ENCODE measurements at places on chromosomes 4 and X.

DNA sequence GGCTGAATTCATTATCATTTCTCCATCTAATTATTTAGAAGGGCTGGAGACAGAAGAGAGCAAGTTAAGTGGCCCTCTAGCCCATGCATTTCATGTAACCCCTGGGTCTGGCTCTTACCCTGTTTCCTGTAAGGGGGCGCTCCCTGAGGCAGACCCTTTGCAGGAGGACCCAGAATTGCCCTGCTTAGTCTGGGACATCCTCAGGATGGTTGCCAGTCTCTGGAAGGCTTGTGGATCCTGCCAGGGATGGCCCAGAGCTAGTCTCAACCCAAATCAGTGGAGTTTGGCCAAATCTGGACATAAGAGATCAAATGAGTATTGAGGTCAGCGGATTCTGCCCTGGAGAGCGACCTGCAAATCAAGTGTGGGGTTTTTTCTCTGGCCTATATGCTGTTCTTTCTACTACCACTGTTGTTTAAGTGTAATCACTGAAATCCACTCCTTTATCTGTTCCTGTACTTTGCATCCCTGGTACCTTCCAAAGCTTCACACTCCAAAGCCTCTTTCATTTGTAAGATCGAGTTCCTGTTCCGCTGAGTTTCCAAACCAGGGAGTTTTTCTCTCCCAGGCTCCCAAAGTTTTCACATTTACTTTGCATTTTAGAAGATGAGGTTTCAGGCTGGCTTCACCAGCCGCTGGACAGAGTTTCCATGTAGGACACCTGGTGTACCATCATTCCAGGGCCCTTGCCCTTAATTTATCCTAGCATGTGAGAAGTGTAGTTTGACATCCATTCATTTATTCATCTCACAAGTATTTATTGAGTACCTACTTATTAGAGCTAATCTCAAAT lies 6.3 kb downstream of the KLF3 start:
- DNase-seq, result no peak

DNA sequence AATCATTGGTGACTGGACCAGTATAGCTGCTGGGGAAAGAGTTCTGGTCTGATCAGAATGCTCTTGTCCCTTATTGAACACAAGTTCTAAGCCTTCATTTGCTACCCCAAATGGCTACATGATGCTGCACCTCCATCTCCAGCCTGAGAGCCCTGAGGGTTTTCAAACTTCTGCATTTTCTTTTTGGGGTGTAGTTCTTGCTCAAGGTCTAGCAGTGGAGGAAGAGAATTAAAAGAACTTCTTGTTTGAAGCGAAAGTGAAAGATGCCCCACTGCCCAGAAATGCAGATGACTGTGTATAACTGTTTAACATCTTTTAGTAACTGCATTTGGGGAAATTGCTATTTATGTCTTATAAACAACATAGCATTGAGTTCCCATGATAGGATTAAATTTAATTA lies 38.5 kb downstream of the LAMTOR3 start:
- DNase-seq, result no peak

DNA sequence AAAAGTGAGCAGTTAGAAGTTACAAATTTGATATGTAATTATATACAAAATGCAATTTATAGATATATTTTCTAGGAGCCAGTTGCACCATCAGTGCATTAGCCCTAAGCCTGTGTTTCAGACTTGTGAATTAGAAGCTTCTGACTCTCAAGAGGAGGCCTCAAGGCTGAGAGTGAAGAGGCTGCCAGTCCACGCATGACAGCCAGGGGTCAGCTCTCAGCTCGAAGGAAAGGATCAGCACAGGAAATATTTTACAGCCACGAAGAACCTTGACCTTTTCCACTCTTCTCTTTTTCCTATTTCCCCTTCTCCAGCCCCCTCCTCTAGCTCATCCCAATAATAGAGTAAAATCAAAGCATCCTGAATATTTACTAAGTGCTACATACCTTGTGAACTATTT lies 642.4 kb downstream of the TRIML1 start:
- no peak for DNase-seq

GRCh38 chr4:37628977-37629609 lies 57.1 kb downstream of the RELL1 start:
- DNase-seq, result no peak

DNA sequence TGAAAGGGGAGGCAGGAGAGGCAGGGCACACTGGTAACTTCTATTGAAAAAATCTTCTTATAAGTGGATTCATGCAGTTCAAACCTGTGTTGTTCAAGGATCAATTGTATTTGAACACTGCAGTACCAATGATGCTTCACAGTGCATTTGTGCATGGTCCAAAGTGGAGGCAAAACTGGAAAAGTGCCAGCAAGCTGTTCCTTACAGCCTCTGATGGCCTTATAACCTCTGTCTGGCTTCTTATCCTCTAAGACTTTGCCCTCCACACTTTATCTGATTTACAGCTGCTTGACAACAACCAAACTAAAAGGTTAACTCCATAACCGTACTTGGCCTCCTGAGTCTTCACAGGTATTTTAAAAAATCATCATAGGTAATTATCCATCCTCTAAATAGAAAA lies 40.4 kb downstream of the MAGEB17 start:
- no peak for DNase-seq

DNA sequence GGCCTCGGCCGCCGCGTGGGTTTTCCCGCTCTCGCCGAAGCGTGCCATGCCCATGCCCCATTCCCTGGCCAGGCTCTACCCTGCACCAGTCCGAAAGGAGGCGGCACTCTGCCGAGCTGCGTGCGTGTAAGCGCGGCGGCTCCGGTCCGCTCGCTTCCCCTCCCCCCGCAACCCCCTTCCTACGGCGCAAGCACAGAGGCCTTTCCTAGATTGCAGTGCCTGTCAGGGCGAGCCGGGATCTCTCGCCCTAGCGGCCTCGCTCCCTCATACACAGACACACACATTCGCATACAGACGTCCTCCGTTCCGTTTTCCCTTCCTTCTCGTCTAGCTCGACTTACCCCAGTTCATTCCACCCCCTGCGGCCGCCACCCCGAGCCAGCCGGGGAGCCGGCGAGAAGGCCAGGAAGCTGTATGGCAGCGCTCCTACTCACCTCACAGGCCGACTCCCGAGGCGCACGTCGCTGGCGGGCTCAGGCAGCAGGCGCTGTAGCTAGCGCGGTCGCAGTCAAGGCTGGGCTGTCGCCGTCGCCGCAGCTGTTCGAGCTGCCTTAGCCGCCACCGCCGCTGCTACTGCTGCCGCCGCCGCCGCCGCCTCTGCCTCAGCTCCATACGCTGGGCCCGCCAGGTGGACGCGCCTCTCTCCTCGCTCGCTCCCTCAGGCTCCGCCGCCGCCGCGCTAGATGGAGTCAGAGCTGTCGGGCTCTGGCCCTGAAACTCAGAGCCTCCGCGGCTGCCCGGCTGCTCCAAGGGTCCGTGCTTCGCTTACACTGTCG lies 615 bp downstream of the NEXMIF start:
- no peak for DNase-seq

- no peak for DNase-seq
Observed at GRCh38 chr4:2059046-2059725, at the start of gene NAT8L. TSS of gene NAT8L (plus strand) at chr4:2059327. CDS start at chr4:2059512, 185 bp downstream.

DNA sequence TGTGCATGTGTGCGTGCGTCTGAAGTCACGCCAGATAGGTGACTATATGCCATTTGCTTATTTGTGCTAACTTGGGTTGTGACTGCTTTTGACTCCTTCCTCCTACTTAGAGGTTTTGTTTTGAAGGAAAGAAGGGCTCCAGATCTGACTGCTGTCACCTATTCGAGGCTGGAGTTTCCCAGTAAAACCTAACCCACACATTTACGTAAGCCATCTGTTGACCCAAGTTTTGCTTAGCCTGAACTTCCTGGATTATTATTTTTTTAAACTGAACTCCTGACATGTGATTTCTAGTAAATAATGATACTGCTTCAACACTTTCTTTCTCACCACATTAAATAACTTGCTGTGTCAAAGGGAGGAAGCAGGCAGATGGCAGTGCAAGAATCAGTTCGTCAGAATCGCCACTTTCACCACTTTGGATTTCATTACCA lies 41.5 kb downstream of the DTHD1 start:
- DNase-seq, result no peak

- DNase-seq, result no peak
Observed at GRCh38 chr4:156419080-156419685, 465.5 kb upstream of the CTSO start.

GRCh38 chrX:111354496-111354895 lies 57.5 kb downstream of the DCX start:
- no peak for DNase-seq

GRCh38 chr4:11748164-11748872 lies 319.6 kb upstream of the HS3ST1 start:
- DNase-seq, result no peak

DNA sequence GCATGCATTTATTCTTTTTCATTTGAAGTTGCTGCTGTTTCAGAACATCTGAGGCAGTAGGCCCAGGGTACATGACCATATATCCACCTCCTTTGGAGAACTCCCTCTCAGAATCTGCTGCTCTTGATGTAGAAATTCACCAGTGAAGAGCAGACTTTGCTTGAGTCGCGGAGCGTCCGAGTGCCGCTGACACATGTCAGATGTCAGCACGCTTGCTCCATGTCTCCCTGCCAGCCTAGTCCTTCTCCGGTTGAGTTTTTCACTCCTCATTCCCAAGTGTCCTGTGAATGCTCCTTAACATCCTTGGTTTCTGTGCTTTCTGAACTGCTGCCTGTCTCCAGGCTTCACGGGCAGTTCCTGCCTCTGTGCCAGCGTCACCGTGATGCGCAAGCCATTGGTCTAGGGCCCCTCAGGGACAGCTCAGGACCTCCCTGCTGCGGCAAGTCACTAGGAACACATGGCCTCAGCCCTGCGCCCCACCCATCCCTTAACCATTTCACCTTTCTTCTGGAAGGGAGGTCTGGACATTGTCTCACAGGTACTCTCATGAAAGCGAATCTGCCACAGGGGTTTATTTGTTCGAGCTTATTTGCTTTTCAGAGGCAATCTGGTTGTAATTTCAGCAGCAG lies 93.1 kb upstream of the RBPJ start:
- DNase-seq, result no peak

DNA sequence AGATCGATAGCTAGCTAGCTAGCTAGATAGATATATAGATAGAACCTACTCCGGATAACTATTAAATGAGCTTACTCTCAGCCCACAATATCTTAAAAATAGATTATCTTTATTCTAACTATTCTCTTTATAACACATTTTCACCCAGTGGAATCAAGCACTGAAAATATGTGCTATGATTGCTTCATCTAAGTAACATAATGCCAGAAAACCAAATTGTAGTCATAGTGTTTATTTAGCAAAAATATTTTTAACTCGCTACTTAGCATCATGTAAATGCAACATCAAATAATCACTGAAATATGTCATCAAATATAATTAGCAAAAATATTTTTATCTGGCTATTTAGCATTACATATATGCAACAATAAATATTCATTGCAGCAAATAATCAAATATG lies 1.5 kb downstream of the TMEM156 start:
- DNase-seq, result no peak

DNA sequence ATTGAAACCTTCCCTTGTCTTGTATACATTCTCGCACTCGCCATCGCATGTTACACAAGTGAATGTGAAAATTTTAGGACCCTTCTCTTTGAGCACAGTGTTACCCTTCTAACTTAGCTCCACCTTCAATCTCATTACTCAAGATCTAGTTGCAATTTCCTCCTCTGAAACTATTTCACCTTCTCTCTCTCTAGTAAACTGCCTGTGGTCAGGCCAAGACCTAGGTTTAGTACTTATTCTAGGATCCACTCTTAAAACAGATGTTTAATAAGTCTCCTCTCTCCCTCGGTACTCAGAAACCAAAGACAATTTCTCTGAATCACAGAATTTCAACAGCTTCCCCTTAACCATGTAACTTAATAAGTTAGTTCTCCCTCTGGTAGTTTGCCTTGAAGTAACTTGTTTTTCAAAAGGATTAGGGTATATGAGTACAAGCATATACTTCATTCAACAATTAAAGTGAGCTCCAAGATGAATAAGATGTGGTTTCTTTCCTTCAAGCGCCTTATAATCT lies 156.0 kb downstream of the SH3KBP1 start:
- DNase-seq, result no peak

DNA sequence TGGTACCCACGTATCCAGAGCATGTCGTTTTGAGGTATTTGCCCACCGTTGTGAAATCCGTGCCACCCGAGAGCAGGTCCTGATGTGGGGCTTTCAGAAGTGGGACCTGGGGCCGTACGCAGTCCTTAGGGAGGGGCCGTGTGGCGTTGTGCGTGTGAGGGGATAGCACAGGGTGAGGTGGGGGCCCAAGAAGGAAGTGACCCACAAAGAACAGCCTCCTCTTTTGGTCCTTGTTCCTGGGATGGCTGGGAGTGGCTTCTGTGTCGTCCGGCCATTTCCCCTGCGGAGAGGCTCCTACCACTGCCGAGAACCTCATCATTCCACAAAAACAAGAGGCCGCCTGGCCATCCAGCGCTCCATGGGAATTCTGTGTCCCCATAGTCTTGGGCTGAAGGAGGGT lies 17.0 kb upstream of the MSANTD1 start:
- DNase-seq, result no peak

DNA sequence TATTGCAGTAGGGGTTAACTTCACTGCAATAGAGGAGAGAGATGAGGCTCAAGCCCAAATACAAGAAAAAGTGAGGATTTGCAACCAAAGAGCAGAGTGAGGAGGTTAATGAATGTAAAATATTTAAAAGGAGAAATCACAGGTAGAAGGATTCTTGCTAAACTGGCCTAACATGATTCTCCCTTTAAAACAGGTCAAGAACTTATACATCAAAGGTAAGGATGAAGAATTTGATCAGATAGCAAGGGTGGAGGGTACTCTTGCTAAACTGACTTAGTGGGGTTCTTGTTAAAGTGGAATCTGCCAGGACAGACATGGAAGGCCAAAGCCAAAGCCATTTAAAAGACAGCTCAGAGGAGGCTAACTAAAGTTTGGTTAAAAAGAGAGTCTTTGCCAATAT lies 193.0 kb downstream of the GABRB1 start:
- no peak for DNase-seq

GRCh38 chr4:56619160-56619559 lies 61.9 kb downstream of the HOPX start:
- DNase-seq, result no peak

DNA sequence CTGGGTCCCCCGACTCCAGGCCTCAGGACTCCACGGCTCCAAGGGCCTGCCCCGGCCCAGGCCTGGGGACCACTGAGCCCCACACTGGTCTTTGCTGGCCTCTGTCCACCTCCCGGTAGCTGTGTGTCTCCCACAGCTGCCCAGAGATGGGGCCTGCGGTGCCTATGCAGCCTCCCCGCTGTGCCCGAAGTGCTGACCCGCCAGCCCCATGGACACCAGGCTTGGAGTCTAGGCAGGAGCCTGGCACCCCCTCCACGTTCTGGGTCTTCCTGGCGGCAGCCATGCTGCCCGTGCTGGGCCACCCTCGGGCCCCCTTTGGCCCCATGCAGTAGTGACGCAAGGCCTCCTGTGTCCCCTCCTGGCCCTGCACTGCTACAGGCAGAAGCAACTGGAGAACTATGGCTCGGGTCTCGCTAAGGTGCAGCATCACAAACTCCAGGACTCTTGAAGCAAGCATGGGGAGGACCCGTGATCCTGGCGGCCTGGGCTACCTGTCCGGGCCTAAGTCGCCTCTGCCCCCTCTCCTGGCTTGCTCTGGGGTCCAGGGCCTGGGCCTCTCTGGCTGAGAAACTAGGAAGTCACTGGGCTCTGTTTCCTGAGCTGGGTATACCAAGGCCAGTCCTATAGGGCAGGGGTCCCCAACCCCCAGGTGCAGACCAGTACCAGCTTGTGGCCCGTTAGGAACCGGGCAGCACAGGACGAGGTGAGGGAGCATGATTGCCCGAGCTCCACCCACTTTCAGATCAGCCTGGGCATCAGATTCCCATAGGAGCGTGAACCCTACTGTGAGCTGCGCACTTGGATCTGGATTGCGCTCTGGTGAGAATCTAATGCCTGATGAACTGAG lies 917 bp downstream of the MYL5 start:
- no peak for DNase-seq
